Naive thymus-derived CD8-positive, alpha-beta T cell (primary cell): ENCODE measurements at places on chromosomes 11 and 22. TPM values are rescaled to one million over a fixed set of nuclear protein-coding genes. Genes with fewer than 3 reads are reported as not detected.

DNA sequence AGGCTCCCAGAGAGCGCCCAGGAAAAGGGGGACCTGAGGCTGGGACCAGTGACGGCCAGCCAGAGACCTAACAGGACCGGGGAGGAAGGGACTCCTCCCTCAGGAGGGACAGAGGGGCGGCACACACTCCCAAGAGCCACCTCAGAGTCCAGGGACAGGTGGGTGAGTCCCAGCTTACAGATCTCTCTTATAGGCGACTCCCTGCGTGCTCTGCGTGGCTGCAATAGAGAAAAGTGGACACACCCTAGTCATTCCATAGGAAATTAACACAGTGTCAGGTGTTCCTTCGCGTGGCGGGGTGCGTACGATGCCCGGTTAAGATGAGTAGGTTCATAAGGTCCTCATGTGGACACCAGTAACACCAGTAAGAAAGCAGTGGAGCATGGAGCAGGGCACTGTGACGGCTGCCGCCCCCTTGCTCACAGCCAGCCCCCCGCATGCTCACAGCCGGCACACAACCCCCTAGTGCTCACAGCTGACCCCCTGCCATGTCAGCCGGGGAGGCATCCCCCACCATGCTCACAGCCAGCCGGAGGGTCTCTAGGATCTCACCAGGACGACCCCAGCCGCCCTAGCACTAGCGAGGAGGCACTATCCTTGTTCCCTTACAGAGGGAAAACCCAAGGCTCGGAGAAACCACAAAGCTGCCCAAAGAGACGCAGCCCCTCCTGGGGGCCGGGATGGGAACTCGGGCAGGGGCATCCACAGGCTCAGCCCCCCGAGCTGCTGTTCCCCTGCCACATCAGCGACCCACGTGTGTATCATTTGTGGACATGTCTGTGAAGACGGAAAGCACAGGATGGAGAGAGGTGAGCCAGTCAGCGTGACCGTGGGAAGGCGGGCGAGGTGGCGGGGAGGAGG lies 426.8 kb downstream of the TBC1D22A start:
- no peaks in the 10 kb centered on the region for H3K36me3 ChIP-seq
- H3K4me3 ChIP-seq, result no peak overlapping the region
- DNase-seq, result no peak
- no peak overlapping the region for H3K27ac ChIP-seq

GRCh38 chr22:27880778-27881394 lies 38.2 kb downstream of the PITPNB start:
- no peaks in the 10 kb centered on the region for H3K36me3 ChIP-seq
- H3K4me3 ChIP-seq, result no peak overlapping the region
- peaks cover 30% of the 10 kb centered on the region for H3K4me1 ChIP-seq
- H3K27ac ChIP-seq, result no peak overlapping the region
- no peaks in the 10 kb centered on the region for H3K27me3 ChIP-seq

DNA sequence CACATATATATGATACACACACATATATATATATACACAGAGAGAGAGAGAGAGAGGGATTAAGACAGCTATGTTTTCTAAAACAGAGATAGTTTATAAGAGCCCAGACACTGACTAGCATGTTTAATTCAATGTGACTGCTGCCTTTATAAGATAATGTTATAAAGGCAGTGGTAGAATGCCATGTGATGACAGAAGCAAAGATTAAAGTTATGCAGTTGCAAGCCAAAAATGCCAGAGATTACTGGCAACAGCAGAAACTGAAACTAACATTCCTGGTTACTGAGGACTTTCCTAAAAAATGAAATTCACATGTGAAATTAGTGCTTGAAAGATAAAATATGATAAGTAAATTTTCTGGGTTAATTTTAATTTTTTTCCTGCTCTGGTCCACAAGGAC lies 1888.9 kb downstream of the LRRC4C start:
- no peak overlapping the region for H3K27ac ChIP-seq
- no peak for DNase-seq
- no peak overlapping the region for H3K4me3 ChIP-seq
- no peaks in the 10 kb centered on the region for H3K27me3 ChIP-seq
- H3K4me1 ChIP-seq, result no peaks in the 10 kb centered on the region

DNA sequence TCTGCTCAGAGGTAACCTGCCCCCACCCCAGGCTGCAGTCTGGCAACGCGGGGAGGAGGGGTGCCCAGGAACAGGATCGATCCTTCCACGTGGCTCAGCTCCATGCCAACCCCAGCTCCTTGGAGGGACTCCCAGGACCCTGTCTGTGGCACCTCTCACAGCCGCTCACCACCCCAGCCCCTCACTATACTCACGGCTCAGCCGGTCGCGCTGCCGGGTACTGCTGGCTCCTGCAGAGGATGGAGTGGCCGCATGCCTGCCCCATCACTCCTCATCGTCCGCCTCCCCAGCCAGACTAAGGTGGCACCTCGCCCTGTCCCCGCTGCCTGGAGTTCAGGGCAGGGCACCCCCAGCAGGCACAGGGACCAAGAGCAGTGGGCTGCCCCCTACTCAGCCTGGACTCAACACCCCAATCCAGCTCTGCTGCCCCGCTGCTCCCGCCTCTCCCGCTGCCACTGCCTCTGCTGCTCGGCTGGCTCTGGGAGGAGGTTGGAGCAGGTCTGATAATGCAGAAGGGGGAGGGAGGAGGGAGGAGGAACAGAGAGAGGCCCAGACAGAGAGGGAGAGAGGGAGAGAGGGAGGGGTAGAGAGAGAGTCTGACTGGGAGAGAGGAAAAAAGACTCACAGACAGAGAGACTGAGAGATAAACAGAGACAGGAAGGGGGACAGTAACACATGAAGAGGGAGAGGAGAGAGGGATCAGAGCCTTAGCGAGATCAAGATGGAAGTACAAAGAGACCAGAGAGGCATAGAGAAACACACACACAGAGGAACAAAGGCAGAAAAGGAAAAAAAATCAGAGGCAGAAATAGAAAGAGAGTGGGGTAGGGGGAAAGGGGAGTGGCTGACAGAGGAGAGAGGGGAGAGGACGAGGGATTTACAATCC lies at the start of gene PDE2A:
PDE2A (minus strand) TSS at position 480 of the 886 bp plus-strand sequence; CDS start at position 265, 215 bp downstream.
- H3K4me3 ChIP-seq, result no peak within 1 kb of the TSS
- peaks cover 32% of the 10 kb centered on the region for H3K27me3 ChIP-seq
- peaks cover 2% of the 10 kb centered on the region for H3K36me3 ChIP-seq
- peaks cover 42% of the 10 kb centered on the region for H3K4me1 ChIP-seq
- no peak for DNase-seq

DNA sequence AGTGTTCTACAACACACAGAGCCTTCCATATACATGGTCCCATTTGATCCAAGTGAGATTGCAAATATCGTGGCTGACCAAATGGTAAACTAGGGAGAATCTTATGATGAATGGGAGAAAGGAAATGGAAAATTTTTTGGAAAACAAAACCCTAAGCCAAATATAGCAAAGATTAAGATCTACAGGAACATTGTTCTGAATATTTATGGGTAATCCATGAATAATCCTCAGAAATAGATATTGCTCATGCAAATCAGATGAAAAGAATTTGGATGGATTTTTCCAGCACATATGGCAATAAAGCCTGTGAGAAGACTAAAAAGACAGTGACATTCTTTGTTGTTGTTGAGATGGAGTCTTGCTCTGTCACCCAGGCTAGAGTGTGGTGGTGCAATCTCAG lies 21.7 kb upstream of the PRDM10 start:
- no peaks in the 10 kb centered on the region for H3K4me1 ChIP-seq
- no peaks in the 10 kb centered on the region for H3K36me3 ChIP-seq
- no peak overlapping the region for H3K4me3 ChIP-seq
- no peak for DNase-seq
- H3K27me3 ChIP-seq, result peaks cover 3% of the 10 kb centered on the region

DNA sequence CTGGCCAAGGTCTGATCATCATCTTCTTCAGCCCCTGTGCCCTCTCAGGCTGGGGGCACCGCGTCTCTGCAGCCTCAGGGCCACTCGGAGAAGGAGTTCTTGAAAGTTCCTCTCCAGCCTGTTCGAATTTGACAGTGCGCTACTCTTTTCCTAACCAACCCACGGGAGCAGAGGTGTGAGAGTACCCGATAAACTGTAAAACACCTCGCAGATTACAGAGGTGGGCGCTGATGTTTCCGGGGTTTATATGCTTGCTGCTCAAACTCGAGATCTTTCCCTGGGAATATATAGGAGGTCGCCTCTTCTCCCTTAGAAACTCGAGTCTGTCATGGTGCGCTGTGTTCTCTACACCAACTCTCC lies 515 bp downstream of the CTR9 start:
- DNase-seq, result peak; percentile 5
- H3K36me3 ChIP-seq, result peaks cover 9% of the 10 kb centered on the region
- peak overlapping the region; percentile 97 for H3K4me3 ChIP-seq
- no peaks in the 10 kb centered on the region for H3K27me3 ChIP-seq
- H3K27ac ChIP-seq, result peak overlapping the region; percentile 95

DNA sequence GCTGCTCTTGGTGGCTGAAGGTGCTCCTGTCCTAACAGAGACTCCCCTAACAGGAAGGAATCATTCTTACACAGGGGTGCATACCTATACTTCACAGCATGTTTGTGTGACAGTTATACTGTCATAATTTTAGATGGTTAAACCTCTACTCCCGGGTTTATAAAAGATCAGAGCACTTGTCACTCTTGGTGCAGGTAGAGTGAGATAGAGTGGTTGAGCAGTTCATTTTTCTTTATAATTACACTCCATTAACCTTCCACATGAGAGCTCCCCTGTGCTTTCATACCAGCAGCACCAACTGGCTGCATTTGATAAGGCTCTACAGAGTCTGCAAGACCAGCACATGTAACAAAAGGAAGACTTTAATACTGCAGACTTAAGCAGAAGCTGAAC lies 72.9 kb downstream of the LARGE2 start:
- DNase-seq, result no peak
- no peak overlapping the region for H3K27ac ChIP-seq
- H3K36me3 ChIP-seq, result no peaks in the 10 kb centered on the region
- no peaks in the 10 kb centered on the region for H3K27me3 ChIP-seq
- H3K4me3 ChIP-seq, result no peak overlapping the region

Gene LGALS1
- total RNA-seq, result 14.3 TPM

Gene OSBP2
- total RNA-seq, result 1.3 TPM

Gene ME3
- total RNA-seq, result 2.5 TPM

Gene MMP10
- not detected for total RNA-seq

Gene NXPE4
- total RNA-seq, result not detected

Gene MMP12
- not detected for total RNA-seq

Gene OR8B2
- not detected for total RNA-seq

Gene NDUFV1
- 199 TPM for total RNA-seq

Gene ASRGL1
- total RNA-seq, result 7.5 TPM
